GF-D8 (cell line): ENCODE measurements at places on chromosomes 5 and 9.

DNA sequence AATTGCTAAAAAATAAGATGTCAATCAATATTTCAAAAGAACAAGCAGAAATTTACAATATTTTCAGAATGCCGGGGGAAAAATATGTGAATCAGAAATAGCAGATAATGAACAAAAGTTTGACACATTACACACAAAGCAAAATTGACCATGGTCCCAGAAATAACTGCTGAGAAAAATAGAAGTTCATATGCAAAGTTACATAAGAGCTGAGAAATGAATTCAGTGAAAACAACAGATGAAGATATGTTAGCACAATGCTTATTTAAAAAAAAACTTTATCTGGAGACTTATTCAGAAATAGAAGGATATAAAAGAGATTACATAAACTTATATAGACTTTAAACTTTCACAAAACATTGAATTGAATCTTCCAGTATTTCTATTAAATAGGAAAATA is 1483.7 kb upstream of the ACO1 start:
- no peak for DNase-seq

DNA sequence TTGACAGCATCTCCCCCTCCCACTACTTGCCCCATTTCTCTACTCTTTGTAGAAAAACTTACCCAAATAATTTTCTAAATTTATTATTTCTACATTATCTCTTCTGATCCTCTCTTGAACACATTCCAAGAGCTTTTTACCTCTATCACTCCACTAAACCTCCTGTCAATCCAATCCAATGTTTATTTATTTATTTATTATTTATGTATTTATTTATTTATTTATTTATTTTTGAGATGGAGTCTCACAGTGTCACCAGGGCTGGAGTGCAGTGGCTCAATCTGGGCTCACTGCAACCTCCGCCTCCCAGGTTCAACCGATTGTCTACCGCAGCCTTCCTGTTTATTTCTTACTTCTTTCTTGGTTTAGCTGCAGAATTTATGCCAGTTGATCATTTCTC is 178.5 kb upstream of the GAS1 start:
- DNase-seq, result no peak

DNA sequence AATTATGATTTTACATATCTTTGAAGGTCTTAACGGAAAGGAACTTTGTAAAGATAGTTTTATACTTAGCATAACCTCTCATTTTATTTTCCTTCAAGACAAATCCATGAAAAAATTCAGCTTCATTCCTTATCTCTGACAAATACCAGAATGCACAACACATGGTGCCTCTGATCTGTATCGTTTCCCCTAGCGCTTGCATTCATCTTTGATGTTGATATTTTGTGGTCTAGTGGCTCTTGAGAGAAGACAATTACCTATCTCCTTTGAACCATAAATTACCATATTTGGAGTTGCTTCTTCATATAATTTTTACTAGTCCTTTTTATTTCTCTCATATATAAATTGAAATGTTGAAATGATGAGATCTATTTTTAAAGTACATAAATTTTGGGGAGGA is 551.3 kb downstream of the PDE4D start:
- no peak for DNase-seq

DNA sequence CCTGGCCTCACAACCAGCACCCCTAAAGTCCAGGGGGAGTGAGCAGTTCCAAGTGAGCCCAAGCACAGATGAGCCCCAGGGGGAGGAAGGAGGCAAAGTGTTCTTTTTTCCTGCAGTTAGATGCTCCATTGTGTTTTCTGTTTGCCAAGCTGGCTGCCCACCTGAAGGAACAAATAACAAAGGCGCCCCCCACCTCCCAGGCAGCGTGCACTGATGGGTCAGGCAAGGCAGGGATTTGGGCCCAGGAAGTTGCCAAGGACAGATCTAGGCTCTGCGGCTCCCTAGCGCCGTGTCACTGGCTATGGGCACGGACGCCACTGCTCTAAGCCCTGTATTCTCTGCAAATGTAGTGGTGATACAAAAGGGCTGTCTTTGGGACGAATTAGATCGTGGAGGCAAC is 21.8 kb downstream of the FGF1 start:
- no peak for DNase-seq

DNA sequence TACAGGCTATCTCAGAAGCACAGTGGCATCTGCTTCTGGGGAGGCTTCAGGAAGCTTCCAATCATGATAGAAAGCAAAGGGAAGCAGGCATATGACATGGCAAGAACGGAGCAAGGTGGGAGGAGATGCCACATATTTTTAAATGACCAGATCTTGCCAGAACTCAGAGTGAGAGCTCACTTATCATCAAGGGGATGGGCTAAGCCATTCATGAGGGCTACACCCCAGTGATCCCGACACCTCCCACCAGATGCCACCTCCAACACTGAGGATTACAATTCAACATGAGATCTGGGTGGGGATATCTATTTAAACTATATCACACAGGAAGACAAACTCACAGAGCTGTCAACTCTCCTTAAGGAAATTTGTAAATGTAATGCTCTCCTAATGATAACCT is 258.8 kb downstream of the SPOCK1 start:
- DNase-seq, result no peak

- no peak for DNase-seq
These were observed 128.7 kb downstream of the SLC12A2 start for GRCh38 chr5:128212191-128212806.

- DNase-seq, result no peak
These were observed 67.6 kb downstream of the TRIO start for GRCh38 chr5:14210729-14211128.

DNA sequence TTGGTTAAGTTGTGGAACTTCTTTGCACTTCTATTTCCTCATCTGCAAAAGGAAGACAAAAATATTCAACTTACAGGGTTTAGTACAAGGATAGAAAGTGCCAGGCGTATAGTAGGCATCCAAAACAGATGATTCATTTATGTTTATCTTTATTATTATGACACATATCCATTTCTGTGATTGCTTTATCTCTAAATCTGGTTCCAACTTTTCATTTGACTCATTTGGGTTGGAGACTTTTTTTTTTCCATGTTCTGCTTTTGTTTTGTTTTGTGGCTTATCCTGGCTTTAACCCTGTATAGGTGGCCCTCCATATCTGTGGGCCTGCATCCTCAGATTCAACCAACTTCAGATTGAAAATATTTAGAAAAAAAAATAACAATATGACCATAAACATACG is 186.7 kb upstream of the SLC24A2 start:
- no peak for DNase-seq

DNA sequence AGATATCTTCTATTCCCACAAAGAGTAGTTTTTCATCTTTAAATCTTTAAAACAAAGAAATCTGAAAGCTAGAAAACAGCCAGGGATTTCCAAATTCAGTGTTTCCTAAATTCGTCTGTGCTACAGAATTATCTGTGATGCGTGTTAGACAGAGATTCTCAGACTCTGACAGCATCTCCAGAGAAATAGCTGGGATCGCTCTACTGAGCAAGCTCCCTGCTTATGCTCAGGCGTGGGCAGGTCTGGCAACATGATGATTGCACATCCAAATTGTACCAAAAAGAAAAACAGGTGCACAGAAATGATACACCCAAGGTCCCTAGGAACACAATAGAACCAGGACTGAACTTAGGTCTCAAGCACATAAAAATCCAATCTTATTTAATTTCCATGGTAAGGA is 22.8 kb upstream of the CRHBP start:
- DNase-seq, result no peak

DNA sequence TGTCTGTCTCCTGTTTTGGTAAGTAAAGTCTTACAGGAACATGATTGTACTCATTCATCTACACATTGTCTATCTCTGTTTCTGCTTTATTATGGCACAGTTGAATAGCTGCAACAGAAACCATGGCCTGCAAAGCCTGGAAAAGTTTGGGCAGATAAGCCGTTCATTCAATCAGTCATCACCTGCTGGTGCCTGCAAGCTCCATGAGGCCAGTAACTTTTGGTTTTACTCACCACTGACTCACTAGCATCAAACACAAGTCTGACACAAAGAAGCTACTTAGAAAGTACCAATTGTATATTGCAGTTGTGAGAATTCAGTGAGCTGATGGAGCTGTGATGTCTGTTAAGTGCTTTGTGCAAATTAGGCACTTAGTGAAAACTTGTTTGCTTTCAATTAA is 373.6 kb upstream of the SGCD start:
- no peak for DNase-seq

DNA sequence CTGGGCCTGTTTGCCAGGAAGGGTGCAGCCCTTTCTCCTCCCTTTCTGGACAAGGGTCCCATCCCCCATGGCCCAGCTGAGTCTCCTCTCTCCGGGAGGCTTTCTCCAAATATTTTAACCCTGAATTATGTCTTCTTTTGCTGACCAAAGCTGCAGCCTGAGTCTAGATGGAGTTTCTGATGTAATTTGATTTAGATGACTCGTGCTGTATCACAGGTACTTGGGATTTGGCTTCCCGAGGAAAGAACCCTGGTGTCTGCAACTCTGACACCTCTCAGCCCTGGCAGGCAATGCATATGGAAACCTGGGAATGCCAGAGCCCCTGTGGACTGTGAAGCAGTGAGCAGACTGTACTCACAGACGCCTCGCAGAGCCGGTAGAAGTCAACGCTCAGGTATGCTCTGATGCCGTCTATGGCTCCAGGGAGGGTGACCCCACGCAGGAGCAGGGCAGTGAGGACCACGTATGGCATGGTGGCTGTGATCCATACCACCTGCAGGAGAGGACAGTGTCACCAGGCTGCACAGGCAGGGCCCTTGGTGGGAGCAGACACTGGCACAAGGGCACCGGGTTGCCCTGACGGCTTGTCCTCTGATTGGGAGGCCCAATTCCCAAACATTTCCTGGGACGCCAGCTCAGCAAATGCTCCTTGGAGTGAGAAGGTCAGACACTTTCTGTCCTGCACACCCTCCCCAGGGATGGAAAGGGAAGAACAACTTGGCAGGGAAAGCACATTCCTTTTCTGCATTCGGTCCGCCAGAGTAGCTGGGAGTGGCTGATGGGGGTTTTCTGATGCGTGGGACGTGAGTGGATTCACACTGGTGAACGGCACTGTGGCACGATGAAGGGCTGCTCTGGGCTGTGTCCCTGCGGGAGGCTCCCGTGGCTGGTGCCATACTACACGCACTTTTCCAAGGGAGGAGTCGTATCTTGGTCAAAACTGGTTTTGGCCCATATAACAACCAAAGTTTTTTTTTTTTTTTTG is 24.7 kb downstream of the SLC6A3 start:
- DNase-seq, result no peak

DNA sequence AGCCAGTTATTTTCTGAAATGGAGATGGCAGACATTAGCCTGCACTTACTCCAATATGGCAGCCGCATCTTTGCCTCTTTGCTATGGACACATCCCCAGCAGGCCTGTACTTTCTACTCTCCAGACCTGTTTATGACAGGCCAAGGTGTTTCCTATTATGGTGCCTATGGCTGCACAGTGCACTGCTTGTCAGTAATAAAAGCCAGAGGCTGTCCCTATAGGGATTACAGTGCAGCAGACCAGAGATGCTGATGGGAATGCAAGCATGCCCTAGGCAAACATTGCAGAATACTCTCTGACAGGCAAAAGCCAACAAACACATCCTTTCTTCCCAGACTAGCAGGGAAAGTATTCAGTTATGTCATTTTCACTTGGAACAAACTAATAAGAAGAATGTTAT is 442.9 kb downstream of the RAB3C start:
- DNase-seq, result no peak

GRCh38 chr9:133113163-133113948 is 7.7 kb downstream of the RALGDS start:
- DNase-seq, result no peak
